ENCODE measurements at places on chromosomes 13 and 19.

GRCh38 chr13:49936968-49937273, 781 bp upstream of the SPRYD7 start:
- H3K27ac ChIP-seq = peak overlapping the region; percentile 10
- peaks cover 41% of the 10 kb centered on the region for H3K4me1 ChIP-seq
- no peak for DNase-seq
- H3K4me3 ChIP-seq = peak overlapping the region; percentile 88

GRCh38 chr13:79631051-79631659, 150.2 kb downstream of the NDFIP2 start:
- no peak overlapping the region for H3K4me3 ChIP-seq
- H3K27me3 ChIP-seq = no peaks in the 10 kb centered on the region
- no peaks in the 10 kb centered on the region for H3K36me3 ChIP-seq
- no peak for DNase-seq
- H3K27ac ChIP-seq = no peak overlapping the region

DNA sequence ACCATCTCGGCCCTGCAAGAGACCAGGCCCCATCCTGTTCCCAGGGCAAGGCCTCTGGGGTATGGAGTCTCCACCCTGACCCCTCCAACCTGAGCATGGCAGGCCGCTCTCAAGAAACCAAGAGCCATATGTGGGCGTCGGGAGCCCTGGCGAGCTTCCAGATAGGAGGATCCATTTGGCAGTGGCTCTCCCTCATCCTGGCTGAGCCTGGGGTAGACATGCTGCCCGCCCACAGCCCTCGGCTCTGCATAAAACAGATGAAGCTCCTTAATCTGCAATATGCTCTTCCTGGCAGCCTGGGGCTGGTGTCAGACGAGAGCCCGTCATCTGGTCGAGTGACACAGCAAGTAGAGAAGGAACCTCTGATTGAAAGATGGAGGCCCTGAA, 6.1 kb downstream of the ATP13A1 start:
- H3K4me3 ChIP-seq = no peak overlapping the region
- H3K27ac ChIP-seq = no peak overlapping the region
- no peak for DNase-seq
- H3K4me1 ChIP-seq = peaks cover 27% of the 10 kb centered on the region
- no peaks in the 10 kb centered on the region for H3K27me3 ChIP-seq

DNA sequence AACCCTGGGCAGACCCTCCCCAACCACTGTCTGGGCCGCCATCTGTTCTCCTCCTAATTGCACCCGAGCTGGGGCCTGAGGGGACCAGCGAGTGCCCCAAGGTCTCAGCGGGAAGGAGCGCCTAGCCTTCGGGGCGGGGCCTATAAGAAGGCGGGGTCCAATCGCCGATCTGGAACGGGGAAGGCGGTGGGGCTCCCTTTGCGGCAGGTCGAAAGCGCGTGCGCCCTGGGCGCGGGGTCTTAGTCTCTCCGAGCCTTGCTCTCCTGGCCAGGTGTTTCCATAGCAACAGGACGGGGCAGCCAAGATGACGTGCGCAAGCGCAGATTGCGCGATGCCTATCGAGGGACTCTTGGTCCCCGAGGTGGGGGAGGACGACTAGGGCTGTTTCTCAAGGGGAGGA, 2.8 kb downstream of the MAST1 start:
- H3K27me3 ChIP-seq = no peaks in the 10 kb centered on the region
- H3K4me1 ChIP-seq = peaks cover 22% of the 10 kb centered on the region
- DNase-seq = no peak
- no peak overlapping the region for H3K27ac ChIP-seq
- H3K4me3 ChIP-seq = peak overlapping the region; percentile 26

- peaks cover 5% of the 10 kb centered on the region for H3K4me1 ChIP-seq
- no peak for DNase-seq
- H3K27me3 ChIP-seq = no peaks in the 10 kb centered on the region
- no peak overlapping the region for H3K4me3 ChIP-seq
Observed at GRCh38 chr13:103878891-103879605, 812.8 kb upstream of the SLC10A2 start.

DNA sequence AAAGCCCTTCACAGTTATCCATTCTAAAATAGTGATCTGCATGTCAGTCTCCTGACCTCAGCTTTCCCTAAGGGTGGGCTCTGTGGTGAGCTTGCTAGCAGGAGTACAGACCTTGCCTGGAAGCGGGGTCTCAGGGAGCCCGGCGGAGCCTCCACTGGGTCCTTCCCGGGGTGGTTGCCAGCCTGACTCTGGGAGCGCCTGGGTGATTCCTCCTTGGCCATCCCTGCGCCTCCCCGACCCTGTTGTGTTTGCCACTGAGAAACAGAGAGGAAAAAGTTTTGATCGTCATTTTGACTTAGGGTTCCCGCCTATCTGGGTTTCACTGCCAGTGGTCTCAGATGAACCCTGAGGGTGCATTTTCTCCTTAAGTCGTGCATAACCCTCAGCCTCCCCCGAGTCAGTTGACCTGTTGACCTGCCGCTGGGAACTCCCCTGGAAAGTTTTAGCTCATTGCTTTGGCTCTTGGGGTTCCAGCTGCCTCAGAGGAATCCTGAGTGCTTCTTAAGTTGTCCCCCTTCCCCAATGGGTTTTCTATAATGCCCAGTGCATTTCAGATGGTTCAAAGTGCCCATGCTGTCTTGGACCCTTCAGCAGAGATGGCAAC, 117.8 kb downstream of the RAB20 start:
- H3K4me1 ChIP-seq = peaks cover 18% of the 10 kb centered on the region
- no peak overlapping the region for H3K4me3 ChIP-seq
- H3K36me3 ChIP-seq = no peaks in the 10 kb centered on the region

All from HepG2 (cell line).